ENCODE measurements at places on chromosomes 16 and 17.
A peak's percentile ranks its signal among the peaks of the same experiment; 100 is the strongest.

- no peaks in the 10 kb centered on the region for H3K36me3 ChIP-seq
- DNase-seq: no peak
- H3K4me1 ChIP-seq: peaks cover 62% of the 10 kb centered on the region
- H3K4me3 ChIP-seq: peak overlapping the region; percentile 38
- peaks cover 17% of the 10 kb centered on the region for H3K27me3 ChIP-seq
Measured at GRCh38 chr17:17119533-17119932, 77.3 kb downstream of the MPRIP start.

GRCh38 chr17:8140065-8141029 lies 11.9 kb downstream of the PER1 start:
- no peaks in the 10 kb centered on the region for H3K36me3 ChIP-seq
- peaks cover 3% of the 10 kb centered on the region for H3K27me3 ChIP-seq
- DNase-seq: no peak
- no peak overlapping the region for H3K27ac ChIP-seq
- no peak overlapping the region for H3K4me3 ChIP-seq

GRCh38 chr16:83954577-83955016 lies 1.6 kb downstream of the OSGIN1 start:
- peaks cover 4% of the 10 kb centered on the region for H3K36me3 ChIP-seq
- peaks cover 2% of the 10 kb centered on the region for H3K27me3 ChIP-seq
- no peak for DNase-seq

DNA sequence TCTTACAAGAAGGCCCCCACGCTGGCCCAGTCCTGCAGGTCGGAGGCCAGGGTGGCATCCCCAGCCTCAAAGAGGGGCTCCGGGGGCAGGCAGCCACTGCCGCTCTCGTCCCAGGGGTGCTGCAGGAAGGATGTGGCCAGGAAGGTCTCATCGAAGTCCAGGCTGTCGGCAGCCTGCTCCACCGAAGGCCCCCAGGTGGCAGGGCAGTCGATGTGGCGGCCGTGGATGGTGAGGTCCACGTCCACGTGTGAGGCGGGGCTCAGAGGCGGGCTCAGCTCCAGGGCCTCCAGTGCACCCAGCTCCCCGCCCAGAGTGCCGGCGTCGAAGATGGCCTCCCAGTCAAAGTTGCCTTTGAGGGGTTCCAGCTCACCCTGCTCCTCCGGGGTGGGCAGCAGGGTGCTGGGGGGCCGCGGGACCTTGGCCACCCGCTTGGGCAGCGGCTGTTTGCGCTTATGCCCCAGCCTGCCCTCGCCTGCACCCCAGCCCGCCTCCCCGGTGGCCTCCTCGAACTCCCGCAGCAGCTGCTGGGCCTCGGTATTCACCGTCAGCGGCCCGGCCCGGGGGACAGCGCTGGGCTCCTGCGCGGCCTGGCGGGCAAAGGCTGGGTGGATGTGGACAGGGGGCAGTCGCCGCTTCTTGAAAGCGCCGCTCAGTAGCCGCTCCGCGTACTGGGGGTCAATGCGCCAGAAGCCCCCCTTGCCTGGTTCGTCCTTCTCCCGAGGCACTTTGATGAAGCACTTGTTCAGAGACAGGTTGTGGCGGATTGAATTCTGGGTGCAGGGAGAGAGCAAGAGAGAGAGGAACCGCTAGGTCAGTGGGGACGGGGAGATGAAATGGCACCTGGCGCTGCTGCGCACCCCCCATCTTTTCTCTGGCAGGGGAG lies 3.5 kb downstream of the FOXJ1 start:
- peak overlapping the region; percentile 5 for H3K27ac ChIP-seq
- peaks cover 11% of the 10 kb centered on the region for H3K4me1 ChIP-seq
- no peaks in the 10 kb centered on the region for H3K36me3 ChIP-seq
- H3K27me3 ChIP-seq: peaks cover 26% of the 10 kb centered on the region

Measured in glutamatergic neuron (in vitro differentiated cells).